ENCODE measurements at places on chromosomes 13 and 19.

DNA sequence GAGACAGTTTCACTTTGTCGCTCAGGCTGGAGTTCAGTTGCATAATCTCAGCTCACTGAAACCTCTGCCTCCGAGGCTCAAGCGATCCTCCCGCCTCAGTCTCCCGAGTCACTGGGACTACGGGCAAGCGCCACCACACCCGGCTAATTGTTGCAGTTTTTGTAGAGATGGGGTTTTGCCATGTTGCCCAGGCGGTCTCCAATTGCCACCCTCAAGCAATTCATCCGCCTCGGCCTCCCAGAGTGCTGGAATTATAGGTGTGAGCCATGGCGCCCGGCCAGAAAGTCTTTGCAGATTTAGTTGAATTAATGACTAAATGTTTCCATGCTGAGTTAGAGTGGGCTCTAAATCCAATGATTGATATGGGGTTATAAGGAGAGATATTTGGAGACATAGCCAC is 4.5 kb upstream of the CADM4 start:
- DNase-seq: no peak

GRCh38 chr19:5424192-5424973 is 30.8 kb upstream of the ZNRF4 start:
- no peak for DNase-seq

- DNase-seq: no peak
These were observed 1.0 kb downstream of the SCN1B start for GRCh38 chr19:35031072-35031881.

- no peak for DNase-seq
These were observed 234.0 kb upstream of the PCDH9 start for GRCh38 chr13:67464154-67464553.
